ENCODE measurements at places on chromosomes 2 and 18.

DNA sequence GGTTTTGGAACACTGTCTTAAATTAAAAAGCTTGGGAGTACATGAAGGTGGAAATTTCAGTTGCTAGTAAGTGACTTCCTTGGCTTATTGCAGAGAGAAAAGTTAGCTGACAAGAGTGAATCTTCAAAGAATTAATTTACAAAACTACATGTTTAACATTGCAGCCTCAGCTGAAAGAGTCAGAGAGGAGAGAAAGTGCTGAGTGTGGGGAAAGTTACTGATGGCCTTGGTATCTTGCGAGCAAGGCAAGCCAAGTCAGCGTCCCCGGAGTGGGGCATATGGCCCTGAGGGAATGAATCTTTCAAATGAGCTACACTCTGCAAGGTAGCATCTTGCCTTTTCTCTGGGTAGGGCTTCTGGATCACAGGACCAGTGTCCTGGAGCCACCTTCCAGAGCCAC, 131.3 kb downstream of the LPIN1 start:
- DNase-seq = no peak

DNA sequence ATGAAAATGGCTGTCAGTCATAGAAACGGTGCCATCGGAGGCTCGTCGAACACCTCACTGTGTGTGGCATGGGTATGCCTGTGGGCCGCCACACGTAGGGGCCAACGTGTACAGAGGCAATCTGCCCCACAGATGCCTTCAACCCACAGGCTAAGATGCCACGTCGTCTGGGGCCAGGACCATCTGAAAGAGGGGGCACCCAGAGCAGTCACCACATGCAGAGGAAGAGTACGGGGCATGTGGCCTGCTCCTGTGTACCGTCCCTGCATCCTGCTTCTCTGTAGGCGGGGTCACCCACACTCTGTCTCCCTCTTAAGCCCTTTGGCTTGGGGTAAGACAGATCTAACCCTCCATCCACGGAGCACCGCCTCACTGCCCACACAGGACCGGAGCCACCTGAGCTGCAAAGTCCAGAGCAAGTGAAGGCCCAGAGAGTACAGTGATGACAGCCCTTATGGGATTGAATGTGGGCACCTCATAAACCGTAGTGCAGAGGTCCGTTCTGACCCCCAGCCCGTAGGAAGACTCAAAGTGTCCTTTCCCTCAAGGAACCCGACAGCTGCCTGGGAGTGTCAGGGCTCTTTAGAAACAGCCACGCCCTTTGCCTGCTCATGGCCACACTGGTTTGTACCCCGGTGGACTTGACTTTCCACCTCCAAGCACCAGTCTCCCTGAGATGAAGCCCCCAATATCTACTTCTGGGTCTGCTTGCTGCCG, 66.2 kb downstream of the TWIST2 start:
- no peak for DNase-seq

- DNase-seq = no peak
Measured at GRCh38 chr18:63451799-63452660, 24.7 kb upstream of the SERPINB5 start.

GRCh38 chr2:132448771-132449170, 32.2 kb downstream of the GPR39 start:
- no peak for DNase-seq

GRCh38 chr2:221530653-221531037, 41.5 kb downstream of the EPHA4 start:
- DNase-seq = no peak

All from T-cell (primary cell).